ENCODE measurements at places on chromosomes 13 and 19. TPM values are rescaled to one million over a fixed set of nuclear protein-coding genes. Genes with fewer than 3 reads are reported as not detected.

GRCh38 chr13:74629985-74630384 lies 495.8 kb upstream of the KLF12 start:
- no peak overlapping the region for H3K27ac ChIP-seq
- no peaks in the 10 kb centered on the region for H3K27me3 ChIP-seq
- H3K4me3 ChIP-seq: no peak overlapping the region
- DNase-seq: no peak
- H3K4me1 ChIP-seq: no peaks in the 10 kb centered on the region

DNA sequence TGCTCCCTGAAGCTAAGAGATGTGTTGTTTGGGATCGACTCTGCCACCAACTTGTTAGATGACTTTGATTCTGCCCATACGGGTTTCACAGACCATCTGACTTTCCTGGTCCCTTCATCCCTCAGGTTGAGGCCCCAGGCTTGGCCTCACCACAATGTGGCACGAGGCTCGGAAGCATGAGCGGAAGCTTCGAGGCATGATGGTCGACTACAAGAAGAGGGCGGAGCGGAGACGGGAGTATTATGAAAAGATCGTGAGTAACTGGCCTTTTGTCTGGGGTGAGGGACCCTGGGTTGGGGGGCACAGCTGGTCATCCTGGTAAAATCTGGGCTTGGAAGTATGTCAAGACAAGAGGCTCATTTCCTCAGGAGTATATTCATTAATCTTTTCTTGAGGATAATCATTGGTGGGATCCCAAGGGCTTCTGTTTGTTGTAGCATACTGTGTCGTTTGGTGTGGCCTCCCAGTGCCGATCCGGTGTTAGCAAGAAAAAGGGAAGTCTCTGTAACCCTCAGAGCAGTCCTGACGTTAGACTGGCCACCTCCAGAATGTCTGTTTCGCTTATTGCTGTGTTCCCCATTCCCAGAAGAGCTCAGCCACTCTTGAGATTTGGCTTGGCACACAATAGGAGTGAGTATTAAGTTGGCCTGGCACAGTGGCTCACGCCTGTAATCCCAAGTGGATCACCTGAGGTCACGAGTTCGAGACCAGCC lies 1.4 kb downstream of the CLASRP start:
- H3K4me1 ChIP-seq: peaks cover 32% of the 10 kb centered on the region
- peak overlapping the region; percentile 89 for H3K4me3 ChIP-seq
- no peak overlapping the region for H3K27ac ChIP-seq
- H3K27me3 ChIP-seq: no peaks in the 10 kb centered on the region
- no peak for DNase-seq

Gene REEP6
- 3.3 TPM for total RNA-seq

Gene DACH1
- total RNA-seq: 9.9 TPM

DNA sequence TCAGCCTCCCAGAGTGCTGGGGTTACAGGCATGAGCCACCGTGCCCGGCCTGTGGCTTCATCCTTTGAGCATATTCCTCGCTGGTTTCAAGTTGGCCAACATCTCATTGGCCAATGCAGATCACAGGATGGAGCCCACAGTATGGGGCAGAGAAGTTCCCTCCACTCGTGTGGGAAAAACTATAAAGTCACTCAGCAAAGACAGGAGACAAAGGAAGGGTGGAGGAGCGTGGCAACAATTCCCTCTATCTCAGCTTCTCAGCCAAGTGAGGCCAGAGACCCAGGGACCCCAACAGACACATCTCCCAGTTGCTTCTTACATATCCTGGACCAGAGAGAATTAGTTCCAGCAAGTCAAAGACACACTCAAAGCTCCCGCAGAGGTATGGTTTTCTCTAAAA lies 184.6 kb upstream of the SOX1 start:
- DNase-seq: no peak
- no peaks in the 10 kb centered on the region for H3K4me1 ChIP-seq
- no peaks in the 10 kb centered on the region for H3K36me3 ChIP-seq
- H3K4me3 ChIP-seq: no peak overlapping the region

Gene NOVA2
- total RNA-seq: 5.4 TPM

Gene CASP14
- total RNA-seq: not detected

DNA sequence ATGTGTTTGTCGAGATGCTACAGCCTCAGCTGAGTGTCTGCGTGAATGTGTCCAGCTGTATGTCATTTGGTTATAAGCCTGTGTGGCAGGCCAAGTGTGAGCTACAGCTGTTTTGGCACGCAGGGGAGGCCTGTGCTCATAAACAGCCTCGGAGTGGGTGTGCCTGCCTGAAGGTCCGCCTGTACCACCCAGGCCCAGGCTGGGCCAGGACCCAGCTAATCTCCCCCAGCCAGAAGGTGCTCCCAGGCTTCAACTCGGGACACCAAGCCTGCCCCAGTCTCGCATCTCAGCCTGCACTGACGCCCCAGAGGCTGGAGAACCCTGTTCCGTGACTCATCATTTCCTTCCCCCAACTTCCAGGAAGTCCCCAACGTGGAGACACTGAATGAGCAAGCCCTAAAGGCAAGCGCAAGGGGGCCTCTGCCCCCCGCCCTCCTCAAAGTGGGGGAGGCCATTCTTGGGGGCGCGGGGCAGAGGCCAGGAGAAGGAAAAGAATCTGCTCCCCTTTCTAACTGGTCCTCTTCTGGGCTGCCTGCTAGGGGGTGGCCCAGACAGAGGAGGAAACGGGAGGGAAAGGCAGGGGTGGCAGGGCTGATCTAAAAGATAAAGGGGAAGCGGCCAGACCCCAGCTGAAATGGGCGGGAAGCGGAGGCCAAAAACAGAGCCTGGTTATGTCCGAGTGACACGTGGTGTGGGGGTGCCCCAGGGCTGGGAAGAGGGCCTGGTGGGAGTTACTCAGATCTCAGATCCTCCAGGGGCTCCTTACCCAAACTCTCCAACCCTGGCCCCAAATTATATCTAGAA lies 2.0 kb downstream of the SLC1A5 start:
- peak overlapping the region; percentile 47 for H3K27ac ChIP-seq
- peak; percentile 49 for DNase-seq
- H3K36me3 ChIP-seq: no peaks in the 10 kb centered on the region
- H3K27me3 ChIP-seq: peaks cover 25% of the 10 kb centered on the region
- H3K4me1 ChIP-seq: peaks cover 50% of the 10 kb centered on the region

Gene ZNF749
- 18.7 TPM for total RNA-seq

- H3K27ac ChIP-seq: no peak overlapping the region
- no peaks in the 10 kb centered on the region for H3K27me3 ChIP-seq
- H3K4me3 ChIP-seq: no peak overlapping the region
- no peak for DNase-seq
- peaks cover 3% of the 10 kb centered on the region for H3K36me3 ChIP-seq
These were observed 47.1 kb upstream of the KLF5 start for GRCh38 chr13:73011751-73012150.

DNA sequence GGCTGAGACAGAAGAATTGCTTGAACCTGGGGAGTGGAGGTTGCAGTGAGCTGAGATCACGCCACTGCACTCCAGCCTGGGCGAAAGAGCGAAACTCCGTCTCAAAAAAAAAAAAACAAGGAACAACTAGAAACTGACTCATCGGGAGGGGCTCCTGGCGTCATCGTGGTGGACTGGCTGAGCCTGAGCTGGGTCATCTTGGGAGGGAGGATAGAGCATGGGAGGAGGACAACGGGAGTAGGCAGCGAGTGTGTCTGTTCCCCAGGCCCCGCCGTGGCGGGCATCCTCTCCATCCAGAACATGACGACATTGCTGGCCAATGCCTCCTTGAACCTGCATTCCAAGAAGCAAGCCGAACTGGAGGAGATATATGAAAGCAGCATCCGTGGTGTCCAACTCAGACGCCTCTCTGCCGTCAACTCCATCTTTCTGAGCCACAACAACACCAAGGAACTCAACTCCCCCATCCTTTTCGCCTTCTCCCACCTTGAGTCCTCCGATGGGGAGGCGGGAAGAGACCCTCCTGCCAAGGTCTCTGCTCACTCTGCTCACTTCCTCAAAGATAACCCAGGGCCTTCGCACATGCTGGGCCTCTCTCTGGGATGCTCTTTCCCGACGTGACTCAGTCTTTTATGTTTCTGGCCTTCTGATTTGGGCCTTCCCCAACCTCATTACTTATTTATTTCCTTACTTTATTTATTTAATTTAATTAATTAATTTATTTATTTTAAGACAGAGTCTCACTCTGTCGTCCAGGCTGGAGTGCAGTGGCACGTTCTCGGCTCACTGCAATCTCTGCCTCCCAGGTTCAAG lies 16.6 kb downstream of the DDX39A start:
- no peak overlapping the region for H3K27ac ChIP-seq
- H3K4me1 ChIP-seq: peaks cover 16% of the 10 kb centered on the region
- no peak overlapping the region for H3K4me3 ChIP-seq
- no peak for DNase-seq
- H3K36me3 ChIP-seq: peaks cover 20% of the 10 kb centered on the region

Gene KIR2DL3
- total RNA-seq: not detected
